Stimulated activated naive CD4-positive, alpha-beta T cell (primary cell): ENCODE measurements at places on chromosomes 1 and 21.

DNA sequence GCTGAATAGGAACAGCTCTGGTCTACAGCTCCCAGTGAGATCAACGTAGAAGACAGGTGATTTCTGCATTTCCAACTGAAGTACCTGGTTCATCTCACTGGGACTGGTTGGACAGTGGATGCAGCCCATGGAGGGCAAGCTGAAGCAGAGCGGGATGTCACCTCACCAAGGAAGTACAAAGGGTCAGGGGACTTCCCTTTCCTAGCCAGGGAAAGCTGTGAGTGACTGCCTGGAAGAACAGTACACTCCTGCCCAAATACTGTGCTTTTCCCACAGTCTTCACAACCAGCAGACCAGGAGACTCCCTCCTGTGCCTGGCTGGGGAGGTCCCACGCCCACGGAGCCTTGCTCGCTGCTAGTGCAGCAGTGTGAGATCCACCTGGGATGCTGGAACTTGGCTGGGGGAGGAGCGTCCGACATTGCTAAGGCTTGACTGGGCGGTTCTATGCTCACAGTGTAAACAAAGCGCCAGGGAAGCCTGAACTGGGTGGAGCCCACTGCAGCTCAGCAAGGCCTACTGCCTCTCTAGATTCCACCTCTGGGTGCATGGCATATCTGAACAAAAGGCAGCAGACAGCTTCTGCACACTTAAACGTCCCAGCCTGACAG is 14.7 kb downstream of the CR1L start:
- no peak for DNase-seq

DNA sequence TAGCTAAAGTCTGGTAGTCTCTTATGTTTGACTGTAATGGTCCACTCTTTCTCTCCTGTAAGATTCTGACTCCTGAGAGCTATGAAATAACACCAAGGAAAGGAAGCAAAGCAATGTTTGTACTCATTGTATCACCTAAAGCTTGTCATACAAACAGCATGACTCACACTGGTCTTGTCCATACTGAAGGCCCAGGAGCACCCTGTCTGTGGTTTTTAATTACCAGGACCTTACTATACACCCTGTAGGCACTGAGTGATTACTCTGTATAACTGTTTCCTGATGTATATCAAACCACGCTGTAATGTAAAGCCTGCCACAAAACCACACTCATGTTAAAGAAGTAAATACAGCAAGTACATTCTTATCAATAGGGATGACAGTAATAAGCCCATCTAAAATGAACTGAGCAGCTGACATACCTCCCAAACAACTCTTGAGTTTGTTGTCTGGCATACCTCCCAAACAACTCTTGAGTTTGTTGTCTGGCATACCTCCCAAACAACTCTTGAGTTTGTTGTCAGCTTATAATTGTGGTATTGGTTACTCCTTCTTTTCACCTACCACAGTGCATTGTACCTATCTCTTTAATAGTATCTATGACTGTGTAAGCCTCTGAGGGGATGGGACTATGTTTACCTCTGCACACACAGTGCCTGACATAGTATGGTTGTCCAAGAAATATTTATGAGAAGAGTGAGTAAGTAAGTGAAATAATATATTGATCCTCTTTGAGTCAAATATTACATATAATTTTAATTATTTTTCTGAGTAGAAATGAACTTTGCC is 11.6 kb upstream of the TNFSF18 start:
- no peak for DNase-seq

DNA sequence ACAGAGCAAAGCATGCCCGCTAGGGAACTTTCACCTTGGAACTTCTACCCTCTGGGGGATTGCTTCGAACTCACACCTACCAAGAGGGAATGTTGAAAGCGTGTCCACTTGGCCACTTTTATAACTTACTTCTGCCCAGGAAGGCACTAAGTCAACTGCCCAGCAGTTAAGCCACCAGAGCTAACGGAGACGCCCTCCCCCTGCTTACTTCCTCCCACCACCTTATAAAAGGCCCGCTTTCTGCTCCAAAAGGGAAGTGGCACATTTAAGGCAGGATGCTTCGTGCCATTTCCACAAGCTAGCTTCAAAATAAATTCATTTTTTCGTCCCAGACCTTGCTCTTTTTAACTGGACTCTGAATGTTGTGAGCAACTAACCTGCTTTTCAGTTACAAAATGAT is 3.2 kb upstream of the AK2 start:
- no peak for DNase-seq

DNA sequence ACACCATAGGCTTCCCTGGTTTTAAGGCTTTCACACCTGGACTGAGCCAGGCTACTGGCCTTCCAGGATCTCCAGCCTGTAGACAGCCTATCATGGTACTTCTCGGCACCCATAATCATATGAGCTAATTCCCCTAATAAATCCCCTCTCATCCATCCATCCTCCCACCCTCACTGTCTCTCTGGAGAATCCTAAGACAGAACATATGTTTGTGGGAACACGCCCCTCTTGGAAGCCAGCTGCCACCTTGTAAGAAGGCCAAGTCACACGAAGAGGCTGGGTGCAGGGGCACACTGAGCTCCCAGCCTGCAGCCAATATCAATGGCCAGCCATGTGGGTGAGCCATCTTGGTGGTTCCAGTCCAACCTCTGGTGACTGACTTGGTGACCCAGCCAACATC is 7.4 kb downstream of the CLCC1 start:
- no peak for DNase-seq

- no peak for DNase-seq
These were observed 73.4 kb downstream of the HUNK start for GRCh38 chr21:31946231-31946630.

DNA sequence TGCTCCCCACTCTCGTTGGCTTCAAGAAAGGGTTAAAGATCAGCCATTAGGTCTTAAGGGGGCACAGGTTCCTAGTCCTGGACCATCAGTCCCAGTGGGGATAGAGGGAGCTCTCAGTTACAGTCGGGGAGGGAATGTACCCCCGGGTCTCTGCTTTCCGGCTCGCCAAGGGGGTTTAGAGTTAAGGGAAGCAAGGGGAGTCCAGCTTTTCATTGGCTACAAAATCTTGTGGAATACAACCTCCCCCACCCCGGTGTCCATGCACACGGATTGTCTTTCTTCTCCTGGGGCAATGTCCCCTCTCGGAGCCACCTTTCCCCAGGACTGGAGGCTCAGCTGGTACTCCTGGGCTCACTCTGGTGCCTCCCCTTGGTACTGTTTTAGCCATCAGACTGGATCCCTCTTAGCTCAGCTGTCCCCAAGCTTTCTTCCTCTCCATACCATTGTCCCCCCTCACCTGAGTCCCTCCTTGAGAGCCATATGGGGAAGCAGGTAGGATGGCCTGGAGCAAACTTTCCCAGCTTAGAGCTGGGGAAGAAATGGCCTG is at the start of gene A3GALT2:
Gene A3GALT2, minus strand, starts transcription at position 480 of the 547 bp plus-strand sequence. Its CDS starts 0 bp downstream, at position 480.
- no peak for DNase-seq

- no peak for DNase-seq
These were observed 19.1 kb downstream of the SIM2 start for GRCh38 chr21:36717976-36718375.

DNA sequence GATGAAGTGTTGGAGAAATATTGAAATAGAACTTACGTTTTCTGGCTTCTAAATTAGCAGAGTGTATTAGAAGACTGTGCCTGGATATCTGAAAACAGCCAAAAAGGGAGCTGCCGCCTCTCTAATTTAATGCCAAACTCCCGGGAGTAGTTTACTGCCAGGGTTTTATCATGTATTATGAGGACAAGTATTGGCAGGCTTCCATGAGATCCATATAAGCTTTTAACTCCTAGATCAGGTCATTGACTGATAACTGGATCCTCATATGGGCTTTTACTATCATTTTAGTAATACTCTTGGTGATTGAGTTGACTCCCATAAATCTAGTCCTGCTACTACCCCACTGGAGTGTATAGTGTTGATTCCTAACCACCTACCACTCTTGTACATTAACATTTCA is 178.4 kb upstream of the CXADR start:
- DNase-seq: no peak

GRCh38 chr1:37795340-37796125 is 1.9 kb downstream of the MANEAL start:
- peak; percentile 10 for DNase-seq

DNA sequence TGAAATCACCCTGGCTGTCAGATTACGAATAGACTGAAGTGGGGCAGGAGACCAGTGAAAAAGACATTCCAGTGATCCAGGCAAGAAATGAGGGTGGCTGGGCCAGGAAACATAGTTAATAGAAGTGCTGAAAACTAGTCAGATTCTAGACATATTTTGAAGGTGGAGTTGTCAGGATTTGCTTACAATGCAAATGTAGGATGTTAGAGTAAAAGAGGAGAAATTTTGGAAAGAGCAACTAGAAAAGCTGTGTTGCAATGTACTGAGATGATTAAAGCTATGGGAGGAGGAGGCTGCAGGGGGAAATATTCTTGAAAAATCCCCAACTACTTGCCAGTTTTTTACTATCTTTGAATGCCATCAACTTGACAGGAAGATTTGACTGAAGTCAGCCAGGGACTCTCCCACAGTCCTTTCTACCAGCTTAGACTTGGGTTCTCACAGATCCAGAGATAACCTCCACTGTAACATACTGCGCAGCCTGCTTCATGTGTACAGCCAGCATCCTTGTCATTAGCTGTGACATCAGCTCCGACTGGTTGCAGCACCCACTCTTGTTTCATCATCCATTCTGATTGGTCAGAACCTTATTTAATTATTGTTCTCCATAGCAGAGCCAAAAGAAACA is 109.7 kb downstream of the TSEN15 start:
- DNase-seq: no peak

DNA sequence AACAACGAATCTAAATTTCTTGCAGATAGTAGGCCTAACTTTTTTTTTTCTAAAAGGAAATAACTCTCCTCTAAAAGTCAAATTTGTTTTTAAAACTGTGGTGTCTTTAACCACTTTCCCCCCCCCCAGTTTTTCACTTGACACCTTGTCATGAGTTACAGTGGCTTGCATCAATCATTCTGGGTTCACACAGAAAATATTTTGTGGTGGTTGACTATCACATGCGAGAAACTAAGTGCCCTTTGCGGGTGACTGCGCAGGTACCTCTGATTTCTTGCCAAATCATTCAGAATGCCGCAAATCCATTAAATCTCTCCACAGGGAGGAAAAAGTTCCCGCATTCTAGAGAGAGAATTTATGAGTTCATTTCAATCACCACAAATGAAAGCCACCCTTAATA is 23.8 kb upstream of the SAMSN1 start:
- no peak for DNase-seq

DNA sequence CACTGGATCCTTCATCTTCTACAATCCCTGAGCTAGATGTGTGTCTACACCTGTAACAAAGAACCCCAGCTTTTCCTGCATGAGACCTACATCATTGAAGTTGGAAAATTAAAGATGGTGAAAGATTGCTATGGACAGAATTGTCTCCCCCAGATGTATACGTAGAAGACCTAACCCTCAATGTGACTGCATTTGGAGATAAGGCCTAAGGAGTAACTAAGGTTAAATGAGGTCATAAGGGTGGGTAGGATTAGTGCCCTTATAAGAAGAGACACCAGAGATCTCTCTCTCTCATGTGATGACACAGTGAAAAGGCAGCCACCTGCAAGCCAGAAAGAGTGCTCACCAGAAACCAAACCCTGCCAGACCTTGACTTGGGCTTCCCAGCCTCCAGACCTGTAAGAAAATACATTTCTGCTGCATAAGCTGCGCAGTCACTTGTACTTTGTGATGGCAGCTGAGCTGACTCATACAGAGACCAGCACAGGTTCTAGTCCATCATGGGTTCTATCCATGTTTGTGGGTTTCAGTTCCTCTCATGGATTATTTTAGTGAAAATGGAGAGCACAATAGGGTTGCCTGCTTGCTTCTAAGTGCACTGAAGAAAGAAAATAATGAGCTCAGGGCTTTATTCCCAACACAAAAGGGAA is 180.8 kb downstream of the TPR start:
- no peak for DNase-seq

DNA sequence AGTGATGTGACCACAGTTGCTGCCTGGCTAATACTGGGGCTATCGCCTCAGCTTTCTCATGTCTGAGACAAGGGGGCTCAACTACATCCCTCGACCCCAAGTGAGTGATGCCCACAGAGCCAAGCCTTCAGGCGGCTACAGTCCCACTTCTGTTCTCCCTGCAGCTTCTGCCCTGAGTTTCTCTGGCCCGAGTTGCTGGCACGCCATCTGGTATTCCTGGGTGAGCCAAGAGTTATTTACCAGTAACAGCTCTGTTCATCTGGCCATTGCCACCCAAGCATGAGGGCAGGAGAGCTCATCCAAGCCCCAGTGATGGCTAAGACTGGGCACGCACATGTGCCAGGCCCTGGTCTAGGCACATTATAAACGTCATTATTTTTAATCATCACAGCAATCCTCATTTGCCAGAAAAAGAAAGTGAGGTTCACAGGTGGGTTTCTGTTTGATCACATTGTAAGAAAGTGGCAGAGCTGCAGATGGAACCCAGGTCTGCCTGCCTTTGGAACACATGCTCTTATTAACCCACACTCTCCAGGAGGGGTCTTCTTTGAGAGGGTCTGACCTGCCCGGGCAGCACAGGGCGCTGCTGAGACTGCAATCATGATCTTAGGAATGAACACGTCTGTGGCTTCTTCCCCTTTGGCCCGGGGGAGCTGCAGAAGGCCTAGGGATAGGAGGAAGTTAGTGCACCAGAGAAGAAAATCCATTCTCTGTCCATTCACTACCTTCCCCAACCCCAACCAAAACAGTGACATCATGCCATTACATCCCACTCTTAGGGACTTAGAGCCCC is 27.5 kb downstream of the KCND3 start:
- DNase-seq: no peak

DNA sequence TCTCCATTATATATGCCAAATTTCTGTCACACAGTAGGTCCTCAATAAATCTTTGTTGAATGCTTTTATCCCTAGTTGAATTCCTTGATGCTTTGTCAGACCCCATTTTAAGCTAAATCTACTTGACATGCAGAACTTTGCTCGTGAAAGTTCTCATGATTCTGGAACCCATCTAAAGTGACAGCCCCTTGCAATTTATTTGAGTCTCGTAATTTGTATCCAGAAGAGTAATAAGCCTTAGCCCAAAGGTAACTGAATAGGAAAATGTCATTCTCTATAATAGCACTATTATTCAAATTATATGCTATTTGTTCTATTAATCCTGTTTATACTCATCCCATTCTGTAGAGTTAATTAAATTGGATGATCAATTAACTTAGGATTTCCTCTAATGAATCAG is 466.6 kb upstream of the OLFM3 start:
- DNase-seq: no peak
